ENCODE measurements at places on chromosomes 1 and 21.
A peak's percentile ranks its signal among the peaks of the same experiment; 100 is the strongest.

GRCh38 chr1:81387446-81387845 is 413.3 kb upstream of the ADGRL2 start:
- no peak for DNase-seq

DNA sequence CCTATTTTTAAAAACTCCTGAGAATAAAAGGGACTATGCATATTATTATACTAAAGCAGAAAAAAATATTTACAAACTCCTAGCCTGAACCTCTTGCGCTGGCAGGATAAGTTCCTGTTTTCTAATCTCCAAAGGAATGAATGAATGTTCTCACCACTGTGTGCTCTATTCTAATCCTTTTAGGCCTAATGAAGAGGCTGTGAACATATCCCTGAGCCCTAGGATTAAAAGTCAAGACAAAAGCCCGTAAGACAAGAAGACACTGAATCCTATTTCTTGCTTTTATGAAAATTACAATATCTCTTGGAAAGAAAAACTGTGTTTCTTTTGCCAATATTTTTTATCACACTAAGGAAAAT is 317.5 kb downstream of the HHAT start:
- no peak for DNase-seq

DNA sequence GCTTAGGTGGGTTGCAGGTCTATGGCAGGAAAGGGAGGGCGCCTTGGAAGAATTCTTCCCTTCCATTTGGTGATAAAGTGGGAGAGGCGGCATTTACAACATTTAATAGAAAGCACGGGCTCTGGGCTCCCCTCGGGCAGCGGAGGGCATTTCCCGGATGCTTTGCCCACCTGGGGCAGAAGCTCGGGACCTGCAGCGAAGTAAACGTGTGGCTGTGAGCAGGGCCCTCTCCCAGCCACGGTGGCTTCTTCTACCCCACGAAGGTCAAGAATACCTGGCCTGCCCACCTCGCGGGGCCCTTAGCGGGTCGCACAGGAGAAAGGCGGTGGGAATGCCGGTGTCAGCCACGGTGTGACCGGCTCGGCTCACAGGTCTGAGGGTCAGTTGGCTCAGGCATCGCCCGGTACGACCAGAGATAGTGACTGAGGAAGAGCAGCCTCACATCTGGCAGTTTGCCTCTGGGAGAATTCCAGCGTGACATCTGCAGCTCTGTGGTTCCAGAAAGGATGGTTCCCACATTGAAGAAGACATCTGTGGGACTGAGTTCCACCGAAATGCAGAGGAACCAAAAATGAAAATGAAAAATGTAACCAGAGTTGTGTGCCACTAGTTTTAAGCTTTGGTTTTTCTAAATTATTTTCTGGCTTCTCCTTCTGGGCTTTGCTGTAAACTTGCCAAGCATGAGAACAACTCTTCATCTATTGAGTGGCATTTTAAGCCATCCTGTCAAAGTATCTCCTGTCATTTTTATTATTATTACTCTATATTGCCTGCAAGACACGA is 720 bp upstream of the F3 start:
- DNase-seq = peak; percentile 83

GRCh38 chr1:55870106-55870505 is 654.9 kb upstream of the USP24 start:
- no peak for DNase-seq

GRCh38 chr21:45887788-45888187 is 93.8 kb upstream of the COL6A1 start:
- no peak for DNase-seq

- no peak for DNase-seq
Measured at GRCh38 chr1:108708691-108709660, 3.7 kb upstream of the FNDC7 start.

All from posterior vena cava (tissue), 2 donors.